ENCODE measurements at places on chromosomes 5 and 9.

- no peak for DNase-seq
These were observed 128.5 kb downstream of the NUDT12 start for GRCh38 chr5:103434057-103434456.

DNA sequence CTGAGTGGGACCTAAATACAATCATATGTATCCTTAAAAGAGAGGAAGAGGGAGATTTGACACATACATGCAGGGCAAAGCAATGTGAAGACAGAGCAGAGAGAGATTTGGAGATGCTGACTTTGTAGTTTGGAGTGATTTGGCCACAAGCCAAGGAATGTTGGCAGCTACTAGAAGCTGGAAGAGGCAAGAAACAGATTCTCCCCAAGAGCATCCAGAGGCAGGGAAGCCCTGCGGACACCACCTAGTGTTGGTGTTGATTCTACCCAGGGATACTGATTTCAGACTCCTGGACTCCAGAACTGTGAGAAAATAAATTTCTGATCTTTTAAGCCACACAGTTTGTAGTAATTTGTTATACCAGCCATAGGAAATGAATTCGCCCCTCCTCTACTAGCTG is 64.9 kb upstream of the OSMR start:
- no peak for DNase-seq

- DNase-seq, result no peak
These were observed 472.5 kb downstream of the MTRR start for GRCh38 chr5:8341406-8341805.

DNA sequence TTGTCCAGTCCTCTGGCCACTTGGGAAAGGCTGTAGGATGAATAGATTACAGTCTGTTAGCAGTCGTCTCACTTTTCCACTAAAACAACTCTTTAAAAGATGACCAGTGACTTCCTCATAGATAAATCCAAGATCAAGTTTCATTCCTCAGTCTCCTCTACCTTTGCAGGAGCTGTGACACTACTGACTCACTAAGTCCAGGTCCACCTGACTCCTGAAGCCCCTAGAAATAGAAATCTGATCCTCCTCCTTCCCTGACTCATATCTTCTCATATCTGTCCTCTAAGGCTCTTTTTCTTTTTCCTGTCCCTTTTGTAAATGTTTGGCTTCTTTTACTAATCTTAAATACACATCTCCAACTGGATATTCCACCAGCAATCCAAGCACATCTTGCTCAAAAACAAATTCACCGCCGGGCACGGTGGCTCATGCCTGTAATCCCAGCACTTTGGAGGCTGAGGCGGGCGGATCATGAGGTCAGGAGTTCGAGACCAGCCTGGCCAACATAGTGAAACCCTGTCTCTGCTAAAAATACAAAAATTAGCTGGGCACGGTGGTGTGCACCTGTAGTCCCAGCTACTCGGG is 2.6 kb downstream of the CCDC125 start:
- no peak for DNase-seq

DNA sequence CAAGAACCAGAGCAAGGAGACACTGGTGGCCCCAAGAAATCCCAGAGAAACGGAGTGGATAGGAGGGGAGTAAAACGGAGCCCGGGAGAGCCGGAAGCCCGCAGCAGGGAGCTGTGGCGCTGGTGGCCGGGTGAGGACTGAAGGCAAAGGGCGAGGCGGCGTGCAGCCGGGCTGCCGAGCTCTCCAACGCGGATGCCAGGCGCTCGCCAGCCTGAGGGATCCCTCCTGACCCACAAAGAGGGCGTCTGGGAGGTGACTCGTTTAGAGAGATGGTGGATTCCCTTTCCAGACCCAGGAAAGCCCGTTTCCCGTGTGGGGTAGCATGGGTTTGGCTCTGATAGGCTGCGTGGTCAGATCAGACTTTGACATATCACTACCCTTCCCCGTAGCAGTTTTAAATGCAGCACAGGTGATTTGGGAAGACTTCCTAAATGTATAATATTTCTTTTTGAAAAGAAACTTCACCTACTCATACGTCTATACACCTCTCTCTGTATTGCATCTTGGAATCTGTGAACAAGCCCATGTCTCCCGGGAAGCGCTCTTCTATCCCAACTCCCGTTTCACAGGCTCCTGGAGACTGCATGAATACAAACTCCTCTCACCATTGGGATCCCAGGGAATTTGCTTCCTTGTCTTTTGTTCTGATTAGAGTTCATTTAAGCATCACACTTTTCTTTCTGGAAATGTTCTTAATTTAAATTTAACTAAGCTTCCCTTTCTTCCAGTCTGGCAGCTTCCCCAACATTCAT is 158.1 kb downstream of the C9orf152 start:
- DNase-seq, result peak; percentile 33

DNA sequence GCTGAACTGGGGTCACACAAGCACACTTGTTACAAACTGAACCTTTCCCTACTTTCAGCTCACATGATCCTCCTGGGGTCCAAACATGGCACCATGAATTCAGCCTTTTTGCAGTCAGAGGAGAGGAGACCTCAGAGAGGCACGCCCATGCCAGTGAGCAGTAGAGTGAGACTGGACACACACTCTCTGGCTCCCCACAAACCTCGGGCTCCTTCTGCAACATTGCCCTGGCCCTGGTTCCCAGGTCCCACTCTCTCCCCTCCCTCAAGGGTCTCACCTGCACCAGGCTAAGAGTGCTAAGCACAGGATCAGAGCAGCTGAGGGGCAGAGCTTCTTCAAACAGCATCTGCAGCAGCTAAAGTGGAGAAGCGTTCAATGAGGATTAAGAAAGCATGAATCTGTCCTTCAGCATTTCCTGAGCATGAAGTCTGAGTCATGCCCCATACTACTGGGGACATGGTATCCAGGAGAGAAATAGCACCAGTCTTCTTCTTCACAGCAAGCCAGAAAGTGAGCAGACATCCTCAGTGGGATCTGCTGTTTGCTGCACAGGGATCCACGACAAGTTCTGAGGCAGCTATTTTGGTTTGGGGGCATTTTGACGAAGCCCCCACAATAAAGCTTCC is 27.2 kb downstream of the SLC35A4 start:
- DNase-seq, result no peak

- no peak for DNase-seq
These were observed 148.6 kb downstream of the CDH9 start for GRCh38 chr5:26889815-26890214.

DNA sequence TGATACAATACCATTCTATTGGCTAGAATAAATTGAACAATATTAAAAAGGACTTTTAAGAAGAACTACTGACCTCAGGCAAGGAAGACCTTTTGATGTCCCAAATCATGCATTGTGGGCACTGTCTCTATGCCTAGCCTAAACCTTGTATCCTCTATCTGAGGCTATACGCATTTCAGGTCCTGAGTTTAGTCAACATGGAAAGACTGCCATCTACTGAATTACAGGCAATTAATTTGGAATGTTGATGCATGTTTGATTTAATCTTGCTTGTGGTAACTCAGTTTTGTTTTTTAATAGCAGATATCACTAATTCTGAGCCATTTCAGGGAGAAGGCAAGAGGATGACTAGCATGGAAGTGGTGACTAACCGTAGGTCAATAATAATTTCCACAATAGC is 585.3 kb upstream of the CCNG1 start:
- no peak for DNase-seq

DNA sequence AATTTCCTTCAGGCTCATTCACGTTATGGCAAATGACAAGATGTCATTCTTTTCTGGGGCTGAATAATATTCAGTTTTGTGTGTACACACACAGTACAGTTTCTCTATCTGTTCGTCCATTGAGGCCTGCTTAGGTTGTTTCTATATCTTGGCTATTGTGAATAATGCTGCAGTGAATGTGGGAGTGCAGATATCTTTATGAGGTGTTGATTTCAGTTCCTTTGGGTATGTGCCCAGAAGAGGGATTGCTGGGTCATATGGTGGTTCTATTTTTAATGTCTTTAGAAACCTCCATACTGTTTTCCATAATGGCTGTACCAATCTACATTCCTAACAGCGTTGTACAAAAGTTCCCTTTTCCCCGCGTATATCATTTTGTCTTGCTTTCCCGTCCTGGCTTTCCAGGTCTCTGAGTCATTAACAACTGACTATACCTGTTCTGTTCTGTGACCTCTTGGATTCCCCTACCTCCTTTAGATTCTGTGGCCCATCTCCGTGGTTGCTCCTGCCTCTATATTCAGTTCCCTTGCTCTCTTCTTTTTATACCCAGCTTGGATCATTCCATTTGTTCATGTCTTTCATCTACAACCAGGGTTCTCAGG is 6.8 kb downstream of the SNX30 start:
- no peak for DNase-seq

DNA sequence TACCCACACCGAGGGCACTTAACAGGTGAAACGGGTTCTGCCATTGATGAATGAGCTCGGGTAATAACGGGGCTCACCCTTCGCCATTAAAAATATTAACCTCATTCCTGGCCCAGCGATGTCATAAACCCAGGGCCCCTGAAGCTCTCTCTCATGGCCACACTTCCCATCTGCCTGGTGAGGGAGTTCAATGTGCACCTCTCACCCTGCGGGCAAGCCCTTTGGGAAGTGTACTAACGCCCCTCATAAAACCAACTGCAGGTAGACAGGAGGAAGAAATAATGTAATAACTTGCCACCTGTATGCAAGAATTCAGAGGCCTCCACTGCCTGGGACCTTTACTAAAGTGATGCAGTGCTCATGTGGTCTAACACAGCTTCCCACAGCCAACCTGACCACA is 35.1 kb downstream of the SHB start:
- no peak for DNase-seq

DNA sequence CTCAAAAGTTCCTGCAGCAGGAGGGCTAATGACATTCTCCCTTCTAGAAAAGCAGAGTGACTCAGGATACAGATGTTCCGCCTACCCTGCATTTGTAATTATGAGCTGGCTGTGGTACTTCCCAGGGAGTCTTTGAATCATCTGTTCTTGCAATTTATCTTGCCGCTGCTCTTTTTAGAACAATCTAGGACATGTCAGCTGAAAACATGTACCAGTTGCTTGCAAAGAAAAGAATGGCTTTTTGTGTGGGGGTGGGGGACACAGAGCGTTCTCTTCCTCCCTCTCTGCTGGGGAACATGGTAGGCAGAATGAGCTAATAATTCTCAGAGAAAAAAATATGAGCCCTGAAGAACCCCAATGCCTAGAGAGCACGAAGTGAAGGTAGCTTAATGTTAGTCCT is 51.7 kb upstream of the TUT7 start:
- no peak for DNase-seq

DNA sequence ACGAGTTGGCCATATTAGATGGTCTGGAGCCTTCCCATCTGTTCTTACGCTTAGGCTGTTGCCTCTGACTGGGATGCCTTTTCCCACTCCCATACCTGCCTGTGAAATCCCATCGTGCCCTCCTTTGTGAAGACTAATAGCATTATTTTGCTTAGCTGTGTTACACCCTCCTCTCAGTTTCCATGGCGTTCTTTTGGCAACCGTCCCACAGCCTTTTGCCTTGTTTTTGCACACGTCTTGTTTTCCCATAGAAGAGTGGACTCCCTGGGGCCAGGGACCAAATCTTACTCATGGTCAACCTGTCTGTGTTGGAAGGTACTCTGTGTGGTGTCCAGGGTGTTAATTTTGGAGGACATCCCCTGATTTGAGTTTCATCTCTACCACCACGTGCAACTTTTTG is 242.1 kb downstream of the HSPA4 start:
- no peak for DNase-seq

- no peak for DNase-seq
These were observed 394.8 kb downstream of the CSNK1G3 start for GRCh38 chr5:123906698-123907295.

GRCh38 chr5:58793888-58794657 is 211.2 kb downstream of the RAB3C start:
- no peak for DNase-seq

GRCh38 chr5:126354858-126355731 is 68.1 kb upstream of the GRAMD2B start:
- no peak for DNase-seq

GRCh38 chr5:139803978-139804377 is 8.4 kb downstream of the PSD2 start:
- DNase-seq, result no peak

GRCh38 chr5:148186248-148187003 is 16.4 kb upstream of the SPINK6 start:
- no peak for DNase-seq

DNA sequence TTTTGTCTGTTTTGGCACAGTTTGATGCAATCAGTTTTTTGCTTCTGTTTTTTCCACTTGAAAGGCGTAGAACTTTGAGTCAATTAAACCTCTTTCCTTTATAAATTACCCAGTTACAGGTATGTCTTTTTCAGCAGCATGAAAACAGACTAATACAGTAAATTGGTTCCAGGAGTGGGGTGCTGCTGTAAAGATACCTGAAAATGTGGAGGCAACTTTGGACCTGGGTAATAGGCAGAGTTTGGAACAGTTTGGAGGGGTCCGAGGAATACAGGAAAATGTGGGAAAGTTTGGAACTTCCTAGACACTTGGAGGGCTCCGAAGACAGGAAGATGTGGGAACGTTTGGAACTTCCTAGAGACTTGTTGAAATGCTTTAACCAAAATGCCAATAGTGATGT is 2022.2 kb downstream of the MAT2B start:
- DNase-seq, result no peak

DNA sequence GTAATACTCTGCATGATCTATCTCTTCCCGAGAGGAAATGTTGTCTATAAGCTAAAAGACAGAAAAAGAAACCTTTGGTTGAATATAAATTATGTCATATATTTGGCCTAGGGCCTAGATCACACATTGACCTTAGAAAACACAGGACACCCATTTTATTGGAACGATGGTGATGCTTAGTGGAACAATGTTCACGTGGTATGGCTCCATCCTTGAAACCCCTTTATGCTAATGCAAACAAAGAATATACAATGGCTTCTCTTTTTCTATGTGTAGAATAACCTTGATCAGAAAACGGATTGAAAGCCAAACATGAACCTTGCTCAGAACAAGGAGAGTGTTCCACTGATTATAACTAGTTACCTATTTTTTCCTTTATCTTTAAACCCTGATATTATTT is 24.5 kb downstream of the MRPS27 start:
- no peak for DNase-seq

DNA sequence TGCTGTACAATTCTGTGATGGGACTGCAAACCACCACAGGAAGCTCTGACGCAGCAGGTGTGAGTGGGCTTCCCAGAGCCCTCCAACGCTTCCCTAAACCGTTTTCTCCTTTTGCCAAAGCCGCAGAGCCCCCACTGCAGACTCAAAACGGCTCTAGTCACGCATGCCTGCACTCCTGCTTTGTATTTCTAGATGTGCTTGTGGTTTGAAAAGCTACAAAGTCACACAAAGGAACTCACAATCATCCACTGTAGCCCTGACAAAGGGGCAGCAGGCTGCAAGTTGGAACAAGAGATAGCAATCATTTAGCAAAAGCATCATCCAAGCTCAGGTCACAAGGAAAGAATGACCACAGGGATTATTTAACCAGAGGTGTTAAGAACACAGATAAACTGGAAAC is 79.3 kb downstream of the PTPN3 start:
- no peak for DNase-seq

All from WERI-Rb-1 (cell line).